ENCODE measurements at places on chromosomes 5 and 9.
A peak's percentile ranks its signal among the peaks of the same experiment; 100 is the strongest.

DNA sequence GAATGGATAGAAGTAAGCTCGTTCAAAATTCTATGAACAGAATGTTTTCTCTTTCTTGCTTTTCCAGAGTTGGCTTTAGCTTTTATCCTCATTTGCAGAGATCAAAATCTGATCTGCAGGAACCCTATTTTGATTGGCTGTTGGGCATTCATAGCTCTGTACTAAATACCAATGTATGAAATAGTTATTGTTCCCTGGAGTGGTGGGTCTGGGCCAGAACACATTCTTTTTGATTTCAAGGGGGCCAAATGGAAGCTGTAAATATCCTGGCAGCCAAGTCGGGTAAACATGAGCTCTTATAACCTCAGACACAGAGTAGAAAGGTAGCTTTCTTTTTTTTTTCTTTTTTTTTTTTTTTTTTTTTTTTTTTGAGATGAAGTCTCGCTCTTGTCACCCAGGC, 241.5 kb downstream of the PDZD2 start:
- no peak for DNase-seq

DNA sequence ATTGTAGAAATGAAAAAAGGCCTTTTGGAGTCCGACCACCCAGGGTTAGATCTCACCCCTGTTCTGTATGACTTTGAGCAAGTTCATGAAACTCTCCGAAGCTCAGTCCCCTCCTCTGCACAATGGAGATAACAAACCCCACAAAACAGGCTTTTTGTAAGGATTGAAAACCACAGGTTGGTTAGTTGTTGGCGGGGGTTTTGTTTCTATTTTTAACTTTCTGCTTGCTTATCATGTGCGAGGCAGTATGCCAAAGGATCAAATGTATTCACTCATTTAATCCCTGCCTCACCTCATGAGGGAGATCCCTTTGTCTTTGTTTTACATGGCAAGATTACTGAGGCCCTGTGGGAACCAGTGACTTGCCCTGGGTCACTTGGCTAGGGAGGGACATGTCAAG, 539.1 kb downstream of the CDK5RAP2 start:
- no peak for DNase-seq

DNA sequence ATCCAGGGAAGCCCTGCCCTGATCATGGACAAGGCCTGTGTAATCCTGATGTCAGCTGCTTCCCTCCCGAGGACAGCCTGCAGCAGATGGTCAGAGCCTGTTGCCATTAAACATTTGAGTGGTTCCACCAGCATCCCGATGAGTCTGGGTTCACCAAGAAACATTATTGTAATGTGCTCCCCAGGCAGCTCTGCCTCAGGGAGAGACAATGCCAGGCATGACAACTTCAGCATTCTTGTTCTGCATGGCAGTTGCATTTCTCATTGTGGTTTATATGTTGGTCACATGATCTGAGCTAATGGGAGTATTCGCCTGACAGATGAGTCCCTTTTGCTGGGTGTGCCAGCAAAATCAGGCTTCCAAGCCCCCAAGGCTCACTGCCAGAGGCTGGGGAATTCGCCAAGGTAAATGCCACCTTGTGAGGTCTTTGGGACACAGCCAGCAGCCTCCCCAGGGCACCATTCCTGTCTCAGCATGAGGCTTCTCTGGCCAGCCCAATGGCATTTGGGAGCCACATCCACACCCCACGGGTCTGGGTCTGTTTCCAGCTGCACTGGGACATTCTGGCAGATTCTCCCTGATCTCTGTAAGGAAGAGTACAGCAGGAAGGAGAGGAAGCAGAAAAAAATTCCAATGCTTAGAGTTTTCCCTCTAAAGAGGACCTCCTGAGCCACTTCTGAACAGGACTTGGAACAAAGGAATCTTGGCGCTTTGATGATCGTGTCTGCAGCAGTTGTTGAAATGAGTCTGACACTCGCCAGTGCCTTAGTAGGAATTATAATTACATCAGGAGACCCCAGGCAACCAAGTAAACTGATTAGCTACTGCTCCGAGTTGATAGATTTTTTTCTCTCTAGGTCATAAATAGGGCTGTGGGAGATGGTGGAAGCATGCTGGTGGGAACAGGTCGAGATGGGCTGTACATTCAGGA, 18.7 kb downstream of the KCNIP1 start:
- no peak for DNase-seq

- no peak for DNase-seq
These were observed 172.4 kb downstream of the DMRT2 start for GRCh38 chr9:1222511-1222910.

GRCh38 chr5:180133060-180133459, 61.5 kb upstream of the RNF130 start:
- DNase-seq = no peak

GRCh38 chr9:21615446-21615845, 133.3 kb upstream of the IFNE start:
- no peak for DNase-seq

DNA sequence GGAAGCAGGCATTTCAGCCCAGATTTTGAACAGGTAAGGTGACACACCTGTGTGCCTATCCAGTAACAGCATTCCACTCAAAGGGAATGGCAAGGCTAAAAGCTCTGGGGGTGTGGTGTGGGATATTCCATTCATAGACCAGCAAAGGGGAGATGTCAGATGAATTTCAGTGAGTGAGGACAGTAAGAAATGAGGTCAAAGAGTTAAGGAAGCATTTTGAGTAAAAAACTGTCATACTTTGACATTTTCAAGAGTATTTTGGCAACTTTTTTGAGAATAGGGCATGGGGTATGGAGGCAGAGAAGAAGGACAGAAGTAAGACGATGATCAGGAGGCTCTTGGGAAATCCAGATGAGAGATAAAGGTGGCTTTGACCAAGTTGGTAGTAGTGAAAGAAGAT, 2.2 kb upstream of the ELOVL7 start:
- no peak for DNase-seq

DNA sequence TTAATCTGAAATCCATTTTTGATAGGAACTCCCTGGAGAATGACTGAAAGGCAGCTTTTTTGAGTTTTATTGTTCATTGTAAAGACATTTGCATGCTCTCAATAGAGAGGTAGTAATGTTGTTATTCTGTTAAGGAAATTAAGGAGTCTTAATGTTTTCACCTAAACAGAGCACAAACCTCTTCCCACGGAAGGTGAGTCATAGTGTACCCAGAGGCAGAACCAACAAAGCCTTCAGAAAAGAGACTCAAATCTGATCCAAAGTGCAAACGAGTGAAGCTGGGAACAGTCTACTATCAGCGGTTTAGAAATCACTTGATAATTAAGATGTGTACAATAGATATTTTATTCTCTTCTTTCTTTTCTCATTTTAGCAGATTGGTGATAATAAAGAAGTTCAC, 470.5 kb downstream of the PLK2 start:
- no peak for DNase-seq

DNA sequence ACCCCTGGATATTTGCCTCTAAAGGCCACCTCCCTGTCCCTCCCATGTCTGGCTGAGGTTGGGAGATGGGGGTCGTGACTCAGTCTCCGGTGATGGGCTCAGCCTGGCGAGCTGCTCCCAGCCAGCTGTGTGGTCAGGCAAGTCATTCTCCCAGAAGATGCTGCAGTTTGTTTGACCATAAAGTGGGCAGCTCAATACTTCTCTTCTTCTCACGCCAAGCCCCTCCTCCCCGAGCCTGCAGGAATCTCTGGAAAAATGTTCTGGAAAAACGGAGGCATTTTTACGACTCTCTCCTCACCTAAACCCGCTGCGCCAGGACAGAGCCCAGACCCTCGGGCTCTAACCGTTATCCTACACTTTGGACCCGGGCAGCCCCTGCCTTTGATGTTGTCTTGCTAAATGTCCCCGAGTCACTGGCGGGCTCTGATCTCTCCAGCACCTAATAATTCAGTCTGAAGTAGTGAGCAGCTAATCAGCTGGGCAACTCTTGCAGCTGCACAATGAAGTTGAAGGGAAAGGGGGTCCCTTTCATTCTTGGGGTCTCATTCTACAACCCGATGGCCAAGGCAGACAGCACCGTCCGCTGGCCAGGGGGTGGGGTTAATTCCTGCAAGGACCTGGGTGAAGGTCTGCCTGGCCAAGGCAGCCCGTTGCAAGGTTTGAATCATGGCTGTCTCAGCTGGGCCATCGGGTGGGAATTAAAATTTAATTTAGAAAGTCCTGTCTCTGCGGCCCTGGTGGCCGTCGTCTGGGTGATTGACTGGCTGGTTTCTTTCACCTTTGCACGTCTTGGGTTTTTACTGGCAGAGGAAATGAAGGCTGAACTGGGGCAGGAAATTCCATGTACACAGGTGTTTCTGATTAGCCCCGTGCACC, 12.3 kb downstream of the DCANP1 start:
- no peak for DNase-seq

DNA sequence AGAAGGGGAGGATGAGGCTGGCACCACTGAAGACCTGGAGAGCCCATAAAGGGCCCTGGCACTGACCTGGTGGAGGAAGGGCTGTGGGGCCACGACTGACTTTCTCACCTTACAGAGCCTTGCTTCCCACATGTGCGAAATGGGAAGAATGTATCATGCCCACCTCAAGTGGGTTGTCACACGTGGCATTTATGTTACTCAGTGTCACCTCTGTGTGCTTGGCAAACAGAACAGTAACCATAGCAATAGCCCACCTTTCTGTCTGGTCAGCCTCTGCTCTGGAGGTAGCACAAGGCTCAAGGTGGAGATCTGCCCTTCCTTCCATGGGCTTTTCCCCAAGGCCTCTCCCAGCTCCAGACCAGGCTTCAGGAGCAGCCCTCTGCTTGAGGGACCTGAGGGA, 16.7 kb downstream of the TCF7 start:
- DNase-seq = no peak

GRCh38 chr5:102778478-102778877, 23.4 kb downstream of the PAM start:
- DNase-seq = no peak

DNA sequence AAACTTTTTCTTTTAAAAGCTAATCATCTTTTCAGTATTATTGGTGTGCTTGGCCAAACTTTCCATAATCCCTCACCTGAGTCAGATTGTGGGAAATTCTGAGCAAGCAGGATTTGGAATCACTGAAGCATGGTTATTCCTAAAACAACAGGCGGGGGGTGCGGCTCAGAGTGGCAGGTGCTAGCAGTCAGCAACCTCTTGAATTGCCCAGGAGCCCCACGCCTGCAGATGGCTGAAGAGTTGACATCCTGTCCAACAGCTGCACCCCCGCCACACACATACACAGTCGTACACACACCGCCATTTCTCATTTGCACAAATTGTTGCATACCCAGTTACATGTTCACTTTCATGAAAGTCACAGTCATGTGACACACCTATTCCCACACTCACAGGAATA, 96.6 kb downstream of the LHX2 start:
- DNase-seq = no peak

DNA sequence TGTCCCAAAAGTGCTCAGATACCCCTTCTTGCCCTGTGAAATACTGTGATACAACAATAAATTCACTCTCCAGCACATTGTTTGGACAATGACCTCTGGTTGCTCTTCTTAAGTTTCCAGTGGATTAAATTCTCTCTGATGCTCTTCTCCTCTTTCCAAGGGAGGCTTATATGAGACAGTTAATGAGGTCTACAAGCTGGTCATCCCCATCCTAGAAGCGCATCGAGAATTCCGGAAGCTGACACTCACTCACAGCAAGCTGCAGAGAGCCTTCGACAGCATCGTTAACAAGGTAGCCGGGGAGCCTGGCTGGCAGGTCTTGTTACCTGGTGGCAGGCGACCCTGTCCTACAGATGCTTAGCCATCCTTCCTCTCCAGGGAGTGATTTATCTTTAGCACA, 226.5 kb downstream of the DOCK8 start:
- DNase-seq = no peak

GRCh38 chr9:133842174-133842573, 104.0 kb upstream of the SARDH start:
- DNase-seq = peak; percentile 55

DNA sequence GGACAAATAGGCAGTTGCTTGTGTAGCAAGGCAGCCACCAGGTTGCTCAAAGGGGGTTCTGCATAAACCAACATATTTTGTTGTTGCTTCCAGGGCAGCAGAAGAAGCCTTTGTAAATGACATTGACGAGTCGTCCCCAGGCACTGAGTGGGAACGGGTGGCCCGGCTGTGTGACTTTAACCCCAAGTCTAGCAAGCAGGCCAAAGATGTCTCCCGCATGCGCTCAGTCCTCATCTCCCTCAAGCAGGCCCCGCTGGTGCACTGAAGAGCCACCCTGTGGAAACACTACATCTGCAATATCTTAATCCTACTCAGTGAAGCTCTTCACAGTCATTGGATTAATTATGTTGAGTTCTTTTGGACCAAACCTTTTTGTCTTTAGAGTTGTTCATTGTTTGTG, 20.8 kb downstream of the CLTA start:
- no peak for DNase-seq

DNA sequence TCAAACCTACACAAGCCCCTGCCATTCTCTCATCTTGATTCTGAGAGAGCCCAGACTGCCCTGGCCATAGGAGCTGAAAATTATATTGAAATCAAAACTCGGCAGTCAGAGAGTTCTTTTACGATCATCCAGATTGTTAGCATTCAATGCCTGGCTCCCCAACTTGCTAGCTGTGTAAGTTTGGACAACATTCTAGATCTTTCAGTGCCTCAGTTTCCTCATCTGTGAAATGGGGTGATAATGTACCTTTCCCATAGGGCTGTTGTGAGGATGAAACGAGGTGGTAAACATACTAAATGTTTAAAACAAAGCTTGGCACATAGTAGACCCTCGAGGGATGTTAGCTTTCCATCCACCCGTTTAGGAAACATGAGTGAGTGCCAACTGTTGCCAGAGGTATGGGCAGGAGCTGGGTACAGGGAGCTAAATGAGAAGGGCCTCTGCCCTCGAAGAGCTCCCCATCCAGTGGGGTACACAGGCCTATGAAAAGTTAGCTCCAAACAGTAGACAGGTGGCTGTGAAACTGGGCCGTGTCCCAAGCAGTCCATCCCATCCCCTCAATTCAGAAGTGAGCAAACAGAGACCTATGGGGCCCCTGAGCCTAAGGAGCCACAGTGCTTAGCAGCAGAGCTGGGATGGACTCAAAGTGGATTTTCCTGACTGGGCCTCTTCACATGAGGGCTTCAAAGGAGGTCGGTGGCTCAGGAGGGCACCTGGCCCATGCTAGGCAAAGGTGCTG, 17.3 kb upstream of the IGFBPL1 start:
- no peak for DNase-seq

GRCh38 chr9:89635816-89636215, 31.0 kb downstream of the GADD45G start:
- DNase-seq = no peak

- DNase-seq = no peak
These were observed 10.2 kb downstream of the RETREG1 start for GRCh38 chr5:16606628-16607027.
